T-helper 9 cell (primary cell): ENCODE measurements at places on chromosomes 7 and 10.

GRCh38 chr10:49023752-49024151 lies 84.1 kb upstream of the LRRC18 start:
- DNase-seq, result no peak

DNA sequence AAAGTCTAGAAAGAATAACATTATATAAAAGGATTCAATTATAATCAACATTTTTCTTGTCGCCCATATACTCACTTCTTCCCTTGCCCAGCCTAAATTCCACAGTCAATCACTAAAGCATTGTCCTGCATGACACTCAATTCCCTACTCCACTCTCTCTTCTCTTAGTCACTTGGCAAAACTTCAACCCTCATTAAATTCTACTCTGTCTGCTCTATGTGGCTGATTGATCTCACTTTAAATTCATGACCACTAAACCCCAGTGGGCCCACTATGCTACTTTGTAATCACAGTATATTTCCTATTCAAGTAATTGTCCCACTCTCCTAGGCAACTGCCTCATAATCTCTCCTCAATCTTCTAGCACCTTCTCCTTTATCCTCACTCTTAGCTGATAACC lies 54.1 kb downstream of the MTERF1 start:
- DNase-seq, result no peak

DNA sequence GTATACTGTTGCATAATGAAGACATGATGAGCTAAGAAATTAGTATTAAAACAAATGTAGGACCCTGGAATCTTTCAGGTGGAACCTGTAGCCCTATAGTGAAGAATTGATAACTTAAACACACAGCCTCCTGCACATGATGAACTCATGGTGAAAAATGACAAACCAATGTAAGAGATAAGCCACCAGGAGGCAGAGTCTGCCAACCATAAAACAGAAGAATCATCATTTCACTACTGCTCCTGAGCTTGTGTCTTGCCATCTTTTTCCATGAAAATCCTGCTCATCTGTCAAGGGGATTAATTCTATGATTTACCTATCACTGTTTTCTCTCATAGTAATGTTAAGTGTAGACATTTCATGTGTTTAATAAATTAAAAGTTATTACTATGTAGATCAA lies 363.9 kb downstream of the MALRD1 start:
- no peak for DNase-seq

DNA sequence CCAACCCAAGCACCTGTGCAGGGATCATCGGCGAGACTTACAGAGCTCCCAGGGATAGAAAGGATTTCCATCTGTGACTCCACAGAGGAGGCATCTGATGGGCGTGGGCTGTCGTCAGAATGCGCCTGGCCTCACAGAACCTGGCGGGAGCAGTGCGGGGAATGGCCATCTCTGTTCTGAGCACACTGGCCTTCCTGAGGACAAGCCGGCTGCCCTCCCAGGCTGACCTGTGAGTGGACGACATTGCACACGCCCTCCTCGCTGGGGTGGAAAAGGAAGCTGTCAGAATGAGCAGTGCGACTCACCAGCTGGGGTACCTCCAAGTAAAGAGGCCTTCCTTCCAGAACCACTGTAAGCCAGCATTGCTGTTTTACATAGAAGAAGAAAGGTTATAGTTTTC lies 234.6 kb upstream of the PITRM1 start:
- no peak for DNase-seq

DNA sequence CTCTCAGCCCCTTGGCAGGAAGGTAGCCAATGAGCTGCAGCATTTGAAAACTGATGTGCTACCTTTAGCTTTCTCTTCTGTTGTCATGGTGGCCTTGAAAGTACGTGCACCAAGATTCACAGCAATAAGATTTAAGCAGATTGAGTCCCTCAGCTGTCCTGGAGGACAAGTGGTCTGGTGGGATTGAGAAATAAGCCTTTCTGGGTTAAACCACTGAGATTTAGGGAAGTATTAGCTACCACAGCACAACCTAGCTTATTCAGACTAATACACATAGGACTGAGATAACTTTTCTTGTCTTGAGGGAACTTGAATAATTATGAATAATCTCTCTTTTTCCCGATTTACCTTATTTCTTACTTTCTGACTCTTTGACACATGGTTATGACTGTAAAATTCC lies 324.0 kb downstream of the PTEN start:
- DNase-seq, result no peak

DNA sequence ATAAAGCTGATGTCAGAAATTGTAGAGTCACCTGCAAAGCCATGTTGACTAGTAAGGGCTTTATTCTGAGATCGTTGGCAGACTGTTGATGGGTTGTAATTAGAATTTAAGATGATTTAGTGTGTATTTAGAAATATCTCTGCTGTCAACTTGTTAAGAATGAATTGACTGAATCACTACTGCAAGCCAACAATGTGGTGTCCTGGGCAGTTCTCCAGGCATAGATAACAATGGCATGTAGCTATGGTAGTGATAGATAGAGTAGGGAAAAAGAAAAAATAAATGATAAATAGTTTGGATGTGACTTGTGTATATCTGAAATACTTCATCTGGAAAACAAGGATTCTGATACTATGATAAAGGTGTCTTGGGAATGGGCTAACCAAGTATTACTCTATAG lies 640.2 kb downstream of the ARL4A start:
- no peak for DNase-seq

DNA sequence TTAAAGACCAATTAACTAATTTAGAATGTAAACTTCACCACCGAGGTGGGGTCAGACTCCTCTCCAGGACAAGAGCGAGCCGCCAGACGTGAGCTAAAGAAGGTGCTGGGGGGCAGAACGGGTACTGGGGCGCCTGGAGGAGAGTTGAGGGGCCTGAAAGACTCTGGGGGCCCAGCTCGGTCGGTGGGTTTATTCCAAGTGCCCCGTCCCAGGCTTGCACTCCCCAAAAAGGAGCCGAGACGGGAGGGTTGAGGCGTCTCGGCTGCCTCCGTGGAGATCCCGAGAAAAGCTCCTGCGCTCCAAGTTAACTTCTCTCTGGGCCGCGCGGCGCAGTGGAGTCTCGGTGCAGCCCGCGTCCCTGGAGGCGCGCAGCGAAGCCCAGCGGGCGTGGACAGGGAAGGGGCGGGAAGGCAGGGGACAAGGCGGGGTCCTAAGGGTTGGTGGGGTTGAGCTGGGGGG lies 553.3 kb downstream of the TFEC start:
- DNase-seq, result no peak

GRCh38 chr7:106704000-106704840 lies 43.3 kb upstream of the CCDC71L start:
- no peak for DNase-seq

- no peak for DNase-seq
Measured at GRCh38 chr10:66362522-66362921, 563.3 kb upstream of the LRRTM3 start.

DNA sequence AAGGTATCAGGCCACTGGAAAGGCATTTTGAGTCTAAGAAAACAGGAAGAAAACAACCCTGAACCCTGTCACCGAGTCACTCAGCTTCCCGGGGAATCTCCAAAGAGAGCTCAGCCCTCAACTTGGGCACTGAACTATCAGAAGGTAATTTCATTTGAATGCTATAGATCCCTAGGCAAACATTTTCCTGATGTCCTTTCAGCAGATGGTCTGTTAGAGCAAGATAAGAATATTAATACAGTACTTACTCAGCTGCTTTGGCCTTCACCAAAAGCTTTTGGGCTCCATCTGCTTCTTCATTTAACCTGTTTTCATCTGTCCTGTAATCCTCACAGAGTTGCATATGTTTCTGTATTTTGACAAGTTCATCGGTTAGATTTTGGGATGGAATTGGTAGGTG lies 34.2 kb upstream of the LAMB1 start:
- no peak for DNase-seq

- no peak for DNase-seq
Measured at GRCh38 chr10:50260791-50261281, 9.5 kb upstream of the ASAH2 start.

- DNase-seq, result no peak
Measured at GRCh38 chr7:91082038-91082437, 182.2 kb upstream of the FZD1 start.

GRCh38 chr10:33772370-33773252 lies 438.1 kb upstream of the NRP1 start:
- DNase-seq, result no peak

DNA sequence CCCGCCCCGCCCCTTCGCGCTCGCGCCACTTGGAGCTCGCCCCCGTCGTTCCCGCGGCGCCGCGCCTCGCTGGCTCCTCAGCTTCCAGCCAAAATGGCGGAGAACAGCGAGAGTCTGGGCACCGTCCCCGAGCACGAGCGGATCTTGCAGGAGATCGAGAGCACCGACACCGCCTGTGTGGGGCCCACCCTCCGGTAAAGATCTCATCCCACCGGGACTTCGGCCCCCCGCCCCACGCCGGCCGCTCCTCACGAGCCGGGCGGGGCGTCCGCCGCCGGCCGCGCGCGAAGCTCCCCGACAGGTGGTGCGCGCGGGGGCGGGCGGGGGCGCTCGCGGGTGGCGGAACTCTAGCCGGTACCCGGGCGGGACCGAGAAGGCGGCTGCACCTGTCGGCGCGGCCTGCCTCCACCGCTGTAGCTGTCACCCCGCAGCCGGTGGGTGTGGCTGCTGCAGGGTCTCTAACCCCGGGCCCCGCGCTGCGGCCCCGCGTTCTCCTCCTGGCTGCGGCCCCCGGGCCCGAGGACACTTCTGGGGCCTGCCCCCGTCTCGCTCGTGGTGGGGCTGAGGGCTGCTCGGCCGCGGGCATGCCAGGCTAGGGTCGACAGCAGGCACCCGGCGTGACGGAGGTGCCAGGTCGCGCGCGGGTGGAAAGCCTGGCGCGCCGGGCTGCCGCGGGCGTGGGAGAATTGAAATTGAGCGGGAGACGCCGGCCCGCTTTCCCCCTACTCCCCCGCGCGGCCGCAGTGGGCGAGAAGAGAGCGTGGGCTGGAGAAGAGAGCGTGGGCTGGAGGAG lies at the start of gene EXOC6:
Gene EXOC6 (plus strand): TSS at position 80 of the 793 bp plus-strand sequence. CDS start 14 bp downstream, at position 94.
- DNase-seq, result peak; percentile 78

GRCh38 chr10:90865401-90865800 lies 6.4 kb upstream of the RPP30 start:
- DNase-seq, result no peak

GRCh38 chr7:139820089-139820488 lies 9.0 kb upstream of the TBXAS1 start:
- no peak for DNase-seq

DNA sequence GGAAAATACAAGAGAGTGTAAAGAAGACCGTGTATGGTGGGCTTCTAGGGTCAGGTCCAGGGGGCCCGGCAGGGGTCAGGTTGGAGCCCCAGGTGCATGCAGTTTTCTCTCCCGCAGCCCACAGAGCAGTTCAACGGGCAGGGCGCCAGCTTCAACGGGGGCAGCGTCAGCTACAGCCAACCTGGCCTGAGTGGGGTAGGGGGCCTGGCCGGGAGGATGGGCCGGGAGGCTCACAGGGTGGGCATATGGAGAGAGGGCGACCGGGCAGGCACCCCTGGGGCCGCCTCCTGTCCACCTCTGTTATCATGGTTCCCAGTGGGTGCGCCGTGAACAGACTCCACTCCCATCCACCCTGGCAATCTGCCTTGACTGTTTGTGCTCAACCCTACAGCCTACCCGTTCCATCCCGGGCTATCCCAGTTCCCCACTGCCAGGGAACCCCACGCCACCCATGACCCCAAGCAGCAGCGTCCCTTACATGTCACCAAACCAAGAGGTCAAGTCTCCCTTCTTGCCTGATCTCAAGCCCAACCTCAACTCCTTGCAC lies 11.5 kb downstream of the ZMIZ2 start:
- DNase-seq, result no peak

DNA sequence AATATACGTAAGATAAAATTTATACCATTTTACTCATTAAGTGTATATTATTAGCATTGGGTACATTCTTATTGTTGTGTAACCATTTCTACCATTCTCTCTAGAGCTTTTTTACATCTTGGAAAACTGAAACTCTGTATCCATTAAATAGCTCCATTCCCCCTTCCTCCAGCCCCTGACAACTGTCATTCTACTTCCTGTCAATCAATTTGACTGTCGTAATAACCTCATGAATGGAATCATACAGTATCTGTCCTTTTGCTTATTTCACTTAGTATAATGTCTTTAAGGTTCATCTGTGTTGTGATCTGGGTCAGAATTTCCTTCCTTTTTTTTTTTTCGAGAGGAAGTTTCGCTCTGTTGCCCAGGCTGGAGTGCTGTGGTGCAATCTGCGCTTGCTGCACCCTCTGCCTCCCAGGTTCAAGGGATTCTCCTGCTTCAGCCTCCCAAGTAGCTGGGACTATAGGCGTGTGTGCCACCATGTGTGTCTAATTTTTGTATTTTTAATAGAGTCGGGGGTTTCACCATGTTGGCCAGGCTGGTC lies 15.6 kb downstream of the ZRANB1 start:
- no peak for DNase-seq

- DNase-seq, result no peak
Measured at GRCh38 chr7:143437578-143437977, 5.7 kb upstream of the TAS2R60 start.

DNA sequence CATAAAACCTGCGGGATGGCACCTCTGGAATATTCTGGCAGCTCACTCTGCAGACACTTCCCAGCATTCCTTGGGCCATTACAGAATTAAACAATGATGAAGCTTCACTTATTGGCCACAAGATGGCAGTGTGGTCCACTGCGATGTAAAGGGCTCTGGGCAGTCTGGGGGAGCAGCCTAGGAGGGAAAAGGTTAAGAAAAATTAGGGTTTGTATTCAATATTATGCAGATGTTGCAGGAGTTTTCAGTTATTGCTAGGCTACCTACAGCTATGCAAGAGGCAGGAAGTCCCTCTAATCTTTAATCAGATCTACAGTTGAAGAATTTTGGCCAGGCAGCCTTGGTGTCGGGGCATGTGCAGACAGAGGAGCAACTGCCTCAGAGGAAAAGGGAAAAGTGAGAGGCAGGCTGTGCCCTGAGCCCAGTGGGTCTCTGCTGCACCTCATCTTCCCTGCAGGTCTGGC lies 233.2 kb upstream of the PRSS1 start:
- DNase-seq, result no peak

DNA sequence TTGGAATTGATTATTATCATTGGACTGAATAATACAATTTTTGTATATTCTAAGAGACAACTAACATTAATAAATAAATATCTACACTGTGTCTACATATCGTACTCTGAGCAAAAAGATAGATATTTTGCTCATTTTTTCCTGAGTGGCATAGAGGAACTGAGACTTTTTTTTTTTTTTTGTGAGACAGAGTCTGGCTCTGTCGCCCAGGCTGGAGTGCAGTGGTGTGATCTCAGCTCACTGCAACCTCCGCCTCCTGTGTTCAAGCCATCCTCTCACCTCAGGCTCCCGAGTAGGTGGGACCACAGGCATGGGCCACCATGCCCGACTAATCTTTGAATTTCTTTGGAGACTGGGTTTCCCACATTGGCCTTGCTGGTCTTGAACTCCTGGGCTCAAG lies 14.0 kb downstream of the KMT2E start:
- no peak for DNase-seq

DNA sequence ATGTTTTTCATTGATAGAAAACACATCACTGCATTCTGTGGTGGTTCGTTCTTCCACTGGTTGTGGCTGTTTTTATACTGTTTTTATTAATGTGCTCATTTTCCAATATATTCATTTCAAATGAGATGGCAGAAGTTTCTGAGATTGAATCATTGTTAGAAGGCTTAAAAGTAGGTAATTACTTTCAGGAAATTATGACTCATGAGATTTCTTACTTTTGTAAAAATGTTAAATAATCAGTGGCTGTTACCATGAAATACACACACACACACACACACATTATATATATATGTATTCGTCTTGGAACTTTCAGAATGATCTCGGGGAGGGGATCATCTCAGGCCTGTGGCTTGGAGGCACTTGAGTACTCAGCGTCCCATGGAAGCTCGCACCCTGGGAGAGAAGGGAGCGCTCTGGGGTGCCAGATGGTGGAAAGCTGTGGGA lies 66.1 kb downstream of the ZMYND11 start:
- DNase-seq, result no peak

GRCh38 chr10:9096288-9096687 lies 1041.8 kb downstream of the GATA3 start:
- DNase-seq, result peak; percentile 2
